ENCODE measurements at places on chromosomes 2 and 18. TPM values are rescaled to one million over a fixed set of nuclear protein-coding genes. Genes with fewer than 3 reads are reported as not detected.
A peak's percentile ranks its signal among the peaks of the same experiment; 100 is the strongest.

DNA sequence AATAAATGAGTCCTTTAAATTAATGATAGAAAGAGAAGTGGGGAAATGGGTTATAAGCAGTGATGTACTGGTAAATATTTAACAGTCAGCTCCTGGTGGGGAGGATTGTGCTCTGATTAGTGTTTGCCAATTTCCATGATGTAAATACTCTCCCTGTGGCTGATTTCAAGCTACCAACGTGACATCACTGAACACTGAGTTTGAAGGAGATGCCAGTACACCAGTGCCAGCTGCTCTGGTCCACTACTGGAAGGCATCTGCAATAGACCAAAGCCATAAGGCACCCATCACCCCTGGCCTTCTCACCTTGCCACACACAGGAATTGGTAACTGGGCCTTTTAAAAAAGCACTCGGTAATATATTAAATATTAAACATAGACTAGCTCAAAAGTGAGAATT lies 77.7 kb downstream of the TGOLN2 start:
- DNase-seq = no peak

DNA sequence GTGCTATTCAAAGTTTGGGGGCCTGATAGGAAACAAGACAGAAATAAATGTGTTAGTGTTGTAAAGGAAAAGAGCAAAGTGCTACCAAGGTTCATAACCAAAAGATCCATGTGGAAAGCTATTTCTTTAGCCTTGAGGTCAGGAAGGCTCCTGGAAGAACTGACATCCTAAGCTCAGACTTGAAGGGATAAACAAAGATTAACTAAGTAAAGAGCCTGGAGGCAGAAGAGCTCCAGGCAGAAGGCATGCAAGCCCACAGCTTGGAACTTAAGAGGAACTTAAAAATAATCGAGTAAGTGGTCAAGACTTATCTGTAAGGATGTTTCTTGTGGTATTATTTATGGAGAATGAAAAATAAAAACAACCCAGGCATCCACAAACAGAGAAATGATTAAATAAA lies 245.0 kb upstream of the MGAT5 start:
- no peak for DNase-seq

Gene AMER3
- under 0.01 TPM for total RNA-seq

Gene PLCL1
- total RNA-seq = 10.9 TPM

- DNase-seq = peak; percentile 24
Observed at GRCh38 chr2:70789304-70790135, 923 bp downstream of the FIGLA start.

GRCh38 chr2:191701696-191702095 lies 23.8 kb downstream of the NABP1 start:
- DNase-seq = no peak

GRCh38 chr2:53744395-53745065 lies 23.1 kb upstream of the CHAC2 start:
- peak; percentile 63 for DNase-seq

Gene INHBB
- total RNA-seq = 7.1 TPM

Gene LAMA1
- total RNA-seq = 2.4 TPM

Gene CCNYL1
- 7.5 TPM for total RNA-seq

- no peak for DNase-seq
Observed at GRCh38 chr2:70716131-70716743, 51.8 kb downstream of the ADD2 start.

DNA sequence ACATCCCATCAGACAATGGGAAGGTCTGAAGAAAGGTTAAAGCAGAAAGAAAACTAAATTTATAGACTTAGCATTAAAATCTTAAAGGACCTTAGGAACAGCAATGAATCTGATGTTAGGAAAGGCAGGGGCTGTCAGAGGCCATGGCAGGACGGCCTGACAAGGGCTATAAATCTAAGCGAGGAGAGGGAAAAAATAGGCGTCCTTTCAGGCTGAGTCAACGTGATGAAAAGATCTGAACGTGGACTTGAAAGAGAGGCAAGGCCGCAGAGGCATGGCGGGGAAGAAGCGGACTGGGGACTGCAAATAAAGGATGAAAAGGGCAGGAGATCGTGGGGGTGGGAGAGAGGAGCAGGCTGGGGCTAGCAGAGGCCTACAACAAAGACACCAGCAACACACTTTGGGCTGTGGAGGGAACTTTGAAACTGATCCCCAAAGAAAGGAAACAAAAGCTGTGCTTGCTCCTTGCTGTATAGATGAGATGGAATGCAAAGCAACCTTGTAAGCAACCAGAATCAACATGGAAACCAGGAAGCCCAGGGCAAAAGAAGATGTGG lies 145.6 kb downstream of the NRP2 start:
- DNase-seq = no peak

GRCh38 chr2:11753886-11754699 lies 7.7 kb downstream of the LPIN1 start:
- no peak for DNase-seq

DNA sequence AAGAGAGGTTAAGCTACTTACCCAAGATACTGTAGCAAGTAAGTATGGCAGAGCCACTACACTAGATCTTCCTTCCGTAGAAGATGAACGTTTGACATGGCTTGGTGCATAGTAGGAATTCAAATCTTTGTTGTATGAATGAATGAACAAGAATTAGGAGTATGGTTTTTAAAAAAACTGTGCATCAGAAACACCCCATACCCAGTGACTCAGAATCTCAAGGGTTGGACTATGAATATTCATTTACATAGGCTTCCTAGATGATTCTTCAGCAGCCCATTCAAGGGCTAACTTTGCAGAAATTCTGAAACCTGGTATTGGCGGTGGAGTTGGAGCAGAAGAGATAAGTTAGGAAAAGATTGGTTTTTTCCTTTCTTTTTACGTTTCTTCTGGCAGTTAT lies 5.4 kb downstream of the ACTR3 start:
- DNase-seq = no peak

Gene LTBP1
- total RNA-seq = 111 TPM

- no peak for DNase-seq
Observed at GRCh38 chr2:9646196-9647030, 15.6 kb upstream of the YWHAQ start.

DNA sequence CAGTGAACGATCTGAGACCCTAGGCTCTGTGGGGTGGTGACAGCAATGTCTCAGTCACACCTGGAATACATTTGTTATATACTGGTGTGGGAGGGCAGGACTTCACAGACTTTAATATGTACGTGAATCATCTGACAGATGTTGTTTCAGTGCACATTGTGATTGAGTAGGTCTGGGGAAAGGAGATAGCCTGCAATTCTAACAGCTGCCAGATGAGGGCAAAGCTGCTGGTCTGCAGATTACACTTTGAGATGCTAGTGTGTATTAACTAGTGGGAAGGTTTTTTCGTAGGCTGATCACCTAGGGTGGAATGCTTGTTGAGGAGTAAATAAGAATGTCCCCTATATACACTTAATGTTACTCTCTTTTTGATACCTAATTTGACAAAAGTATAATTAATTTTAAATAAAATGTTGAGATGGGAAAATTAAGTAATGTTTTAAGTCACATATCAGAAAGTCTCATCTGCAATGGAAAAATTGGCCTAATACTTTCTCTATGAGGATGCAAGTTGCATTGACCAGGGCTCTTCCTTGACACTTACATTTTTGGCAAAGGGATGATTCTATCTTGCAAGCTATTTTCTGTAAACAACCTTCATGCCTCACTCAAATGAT lies 496.9 kb upstream of the HNMT start:
- peak; percentile 36 for DNase-seq

Gene SUCLG1
- 62.8 TPM for total RNA-seq

DNA sequence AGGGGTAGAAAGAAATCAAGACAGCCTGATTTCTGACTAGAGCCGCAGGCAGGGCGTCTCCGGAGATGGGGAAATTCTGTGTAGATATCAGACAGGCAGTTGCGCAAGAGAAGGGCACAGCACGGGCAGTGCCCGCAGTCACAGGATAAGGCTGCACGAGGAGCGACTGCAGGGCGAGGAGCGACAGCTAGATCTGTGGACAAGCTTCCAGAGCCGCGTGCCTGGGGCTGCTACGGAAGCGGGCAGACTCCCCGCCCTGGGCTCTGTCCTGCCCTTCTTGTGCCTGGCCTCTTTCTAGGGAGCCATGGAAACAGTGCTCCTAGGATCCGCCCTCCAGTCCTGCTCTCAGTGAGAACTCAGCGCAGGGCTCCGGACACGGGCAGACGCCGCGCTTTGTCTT lies 12.6 kb downstream of the MC5R start:
- no peak for DNase-seq

GRCh38 chr2:235563056-235563910 lies 69.4 kb downstream of the AGAP1 start:
- peak; percentile 49 for DNase-seq

GRCh38 chr2:50026236-50026635 lies 871.9 kb upstream of the FSHR start:
- DNase-seq = peak; percentile 79

Gene FAM124B
- 4.9 TPM for total RNA-seq

- no peak for DNase-seq
Observed at GRCh38 chr2:190714958-190715357, 66.1 kb downstream of the NAB1 start.

DNA sequence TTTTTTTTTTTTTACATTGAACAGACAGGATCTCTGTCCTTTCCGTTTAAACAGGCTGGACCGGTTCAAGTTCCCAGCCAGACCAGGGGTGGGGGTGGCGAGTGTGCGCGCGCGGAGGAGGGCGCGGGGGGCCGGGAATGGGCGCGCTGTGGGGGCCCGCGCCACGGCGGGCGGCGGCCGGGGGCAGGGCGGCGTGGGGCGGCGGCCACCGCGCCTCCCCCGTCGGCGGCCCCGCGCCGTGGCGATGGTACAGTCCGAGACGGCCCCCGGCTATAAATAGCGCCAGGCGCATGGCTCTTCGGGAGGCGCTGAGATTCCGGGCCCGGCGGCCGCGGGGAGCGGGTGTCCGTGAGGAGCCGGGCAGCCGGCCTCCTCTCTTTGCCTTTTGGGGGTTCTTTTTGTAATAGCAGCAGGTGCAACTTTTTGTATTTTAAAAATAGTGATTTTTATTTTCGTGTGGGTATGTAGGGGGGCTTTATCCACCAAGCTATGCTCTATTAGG lies 430 bp upstream of the CELF4 start:
- no peak for DNase-seq

- DNase-seq = no peak
Observed at GRCh38 chr18:28689588-28689987, 512.7 kb upstream of the CDH2 start.

- no peak for DNase-seq
Observed at GRCh38 chr18:50711386-50711785, 108.4 kb downstream of the MRO start.

DNA sequence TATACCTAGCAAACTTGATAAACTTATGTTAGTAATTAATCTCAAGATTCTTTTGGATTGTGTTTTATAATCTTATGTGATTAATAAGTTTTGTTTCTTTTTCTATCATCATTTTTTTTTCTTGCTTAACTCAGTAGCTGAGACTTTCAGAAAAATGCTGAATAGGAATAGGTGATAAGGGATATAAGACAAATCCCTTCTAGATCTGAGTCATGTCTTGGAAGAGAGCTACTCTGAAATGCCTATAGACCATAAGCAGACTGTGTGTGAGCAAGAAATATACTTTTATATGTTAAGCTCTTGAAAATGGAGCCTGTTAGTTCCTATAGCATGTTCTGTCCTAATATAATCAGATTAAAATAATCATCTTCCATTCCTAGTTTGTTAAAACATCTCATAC lies 29.6 kb downstream of the CYBRD1 start:
- DNase-seq = no peak

DNA sequence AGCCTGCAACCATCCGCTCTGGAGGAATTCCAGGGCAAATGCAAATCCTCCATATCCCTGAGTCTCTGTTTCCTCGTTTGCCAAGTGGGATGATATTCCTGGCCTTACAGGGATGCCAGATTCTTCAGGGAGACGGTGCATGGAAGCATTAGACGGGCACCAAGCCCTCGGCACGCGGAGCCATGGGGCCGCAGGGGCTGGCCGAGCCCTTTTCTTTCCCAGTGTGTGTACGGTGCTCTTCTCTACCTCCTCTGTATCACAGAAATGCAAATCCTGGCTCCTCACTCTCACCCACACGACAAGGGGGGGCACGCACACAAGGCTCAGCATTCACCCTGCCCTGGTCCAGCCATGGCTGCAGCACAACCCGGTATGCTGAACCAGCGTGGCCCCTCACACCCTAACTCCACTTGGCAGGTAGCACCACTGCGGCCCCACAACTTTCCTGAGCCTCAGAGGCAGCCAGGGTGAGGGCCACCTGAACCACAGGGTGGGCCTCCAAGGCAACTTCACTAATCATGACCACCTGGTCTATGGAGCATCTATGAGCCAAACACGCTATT lies 64.1 kb upstream of the SALL3 start:
- DNase-seq = no peak

DNA sequence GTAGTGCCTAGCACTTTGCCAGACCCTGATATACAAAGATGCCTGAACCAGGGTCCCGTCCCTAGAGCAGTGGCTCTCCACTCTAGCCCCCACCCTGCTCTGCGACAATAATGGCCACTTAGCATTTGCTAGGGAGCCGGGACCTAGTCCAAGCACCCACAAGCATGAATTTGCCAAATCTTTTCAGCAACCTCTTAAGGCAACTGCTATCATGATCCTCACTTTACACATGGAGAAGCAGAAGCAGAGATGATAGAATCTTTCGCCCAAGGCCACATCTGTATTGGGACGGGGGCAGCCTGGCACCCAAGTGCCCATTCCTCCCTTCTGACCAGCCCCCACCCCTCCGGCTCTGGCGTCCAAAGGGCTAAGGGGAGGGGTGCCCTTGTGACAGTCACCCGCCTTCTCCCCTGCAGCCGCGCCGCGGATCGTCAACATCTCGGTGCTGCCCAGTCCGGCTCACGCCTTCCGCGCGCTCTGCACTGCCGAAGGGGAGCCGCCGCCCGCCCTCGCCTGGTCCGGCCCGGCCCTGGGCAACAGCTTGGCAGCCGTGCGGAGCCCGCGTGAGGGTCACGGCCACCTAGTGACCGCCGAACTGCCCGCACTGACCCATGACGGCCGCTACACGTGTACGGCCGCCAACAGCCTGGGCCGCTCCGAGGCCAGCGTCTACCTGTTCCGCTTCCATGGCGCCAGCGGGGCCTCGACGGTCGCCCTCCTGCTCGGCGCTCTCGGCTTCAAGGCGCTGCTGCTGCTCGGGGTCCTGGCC lies 13.0 kb downstream of the SIGLEC15 start:
- no peak for DNase-seq

Gene HIBCH
- total RNA-seq = 33.3 TPM

DNA sequence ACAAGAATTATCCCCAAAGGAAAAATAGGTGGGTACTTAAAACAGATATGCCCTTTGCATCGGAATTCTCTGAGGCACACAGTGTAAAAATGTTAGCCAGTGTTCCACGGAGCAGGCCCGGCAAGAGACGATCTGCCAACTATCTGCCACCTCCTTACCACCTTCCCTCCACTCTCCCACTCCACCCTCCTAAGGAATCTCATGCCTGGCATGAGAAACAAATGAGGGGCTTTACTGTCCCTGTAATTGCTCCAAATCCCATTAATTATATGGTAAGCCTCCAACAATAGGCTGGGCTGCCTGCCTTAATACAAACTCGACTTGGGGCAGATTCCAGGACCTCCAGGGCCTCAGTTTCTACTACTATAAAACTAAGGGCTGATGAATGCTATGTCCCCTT lies 102.3 kb downstream of the ZBTB7C start:
- DNase-seq = no peak
